ENCODE measurements at places on chromosomes 16 and 17.

- no peak for DNase-seq
Measured at GRCh38 chr16:80875616-80876015, 71.2 kb upstream of the CDYL2 start.

GRCh38 chr16:74874912-74875546, 100.4 kb upstream of the FA2H start:
- DNase-seq: no peak

GRCh38 chr16:17031484-17032268, 439.1 kb downstream of the XYLT1 start:
- DNase-seq: no peak

- no peak for DNase-seq
Measured at GRCh38 chr16:4419402-4419959, 3.1 kb upstream of the CORO7 start.

GRCh38 chr17:18981642-18982424, 22.7 kb downstream of the FAM83G start:
- DNase-seq: no peak

DNA sequence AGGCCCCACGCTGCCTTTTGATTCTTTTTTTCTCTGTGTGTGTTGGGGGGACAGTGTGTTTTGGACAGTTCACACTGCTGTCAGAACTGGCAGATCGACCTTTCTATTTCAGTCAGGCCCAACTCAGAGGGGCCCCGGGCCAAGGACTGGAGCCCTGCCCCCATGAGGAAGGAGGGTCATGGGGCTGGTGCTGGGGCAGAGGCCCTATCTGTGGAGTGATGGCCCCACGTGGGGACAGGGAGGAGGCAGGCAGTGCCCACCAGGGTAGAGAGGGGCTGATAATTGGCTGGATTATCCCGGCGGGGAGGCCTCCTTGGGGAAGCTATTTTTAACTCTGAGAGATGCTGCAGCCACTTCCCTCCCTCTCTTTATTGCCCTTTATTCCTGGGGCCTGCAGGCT, 5.7 kb upstream of the KCNJ12 start:
- DNase-seq: no peak

DNA sequence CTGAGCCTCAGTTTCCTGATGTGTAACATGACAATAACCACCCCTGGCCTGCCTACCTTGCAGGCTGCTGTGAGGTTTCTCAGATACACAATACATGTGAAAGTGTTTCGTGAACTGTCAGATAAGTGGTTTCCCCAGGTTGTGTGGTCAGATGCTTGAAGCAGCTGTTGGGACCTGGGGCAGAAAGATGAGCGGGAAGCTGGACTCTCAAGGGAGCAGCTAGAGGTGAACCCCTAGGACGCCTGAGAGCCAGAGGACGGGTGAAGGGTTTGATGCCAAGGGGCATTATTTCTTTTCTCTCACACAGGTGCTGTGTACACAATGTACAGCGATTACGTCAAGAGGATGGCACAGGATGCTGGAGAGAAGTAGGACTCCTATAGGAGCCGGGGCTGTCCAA, 2.3 kb downstream of the HIGD1B start:
- no peak for DNase-seq

GRCh38 chr17:30924341-30924740, 2.6 kb downstream of the ADAP2 start:
- no peak for DNase-seq

DNA sequence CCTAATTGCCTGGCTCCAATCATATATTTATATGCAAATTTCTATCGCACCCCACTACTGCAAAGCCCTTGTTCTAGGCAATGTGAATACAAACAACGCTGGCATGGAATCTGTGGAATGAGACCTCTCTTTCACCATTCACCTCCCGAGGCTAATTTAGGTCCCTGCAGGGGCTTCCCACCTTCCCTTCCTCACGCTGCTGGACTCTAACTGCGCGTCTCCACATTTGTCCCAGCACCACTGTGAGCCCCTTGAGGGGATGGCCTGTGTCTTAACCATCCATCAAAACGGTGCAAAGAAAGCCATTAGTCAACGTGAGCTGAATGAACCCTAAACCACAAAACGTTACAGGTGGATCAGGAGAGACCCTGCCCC, 1.6 kb downstream of the TMEM114 start:
- no peak for DNase-seq

DNA sequence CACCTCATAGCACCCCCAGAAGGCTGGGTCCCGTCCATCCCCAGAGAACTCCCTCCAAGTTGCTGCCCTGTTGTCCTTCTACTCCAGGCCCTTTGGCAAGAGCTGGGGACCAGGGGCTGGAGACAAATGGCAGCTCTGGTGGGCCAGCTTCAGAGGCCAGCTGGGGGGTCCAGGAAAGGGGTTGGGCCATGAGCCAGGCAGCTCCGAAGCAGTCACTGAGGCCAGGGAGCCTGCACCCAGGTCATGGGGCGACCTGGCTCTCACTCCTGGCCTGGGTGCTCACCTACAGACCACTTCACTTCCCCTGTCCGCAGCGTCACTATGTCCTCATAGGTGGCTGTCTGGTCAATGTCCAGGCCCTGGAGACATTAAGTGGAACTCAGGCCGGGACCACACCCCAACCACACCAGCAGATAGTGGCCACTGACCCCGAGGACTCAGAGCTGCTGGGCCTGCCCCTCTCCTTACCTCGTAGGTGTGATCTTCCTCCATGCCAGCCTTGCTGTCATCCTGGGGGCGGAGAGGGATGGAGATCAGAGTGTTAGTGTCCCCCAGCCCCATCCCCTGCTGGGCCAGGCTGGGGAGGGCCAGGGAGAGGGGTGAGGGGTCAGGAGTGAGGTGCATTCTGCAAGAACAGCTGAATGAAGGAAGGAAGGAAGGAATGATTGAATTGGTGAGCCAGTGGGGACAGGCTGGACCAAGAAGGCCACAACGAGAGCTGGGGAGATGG, 3.0 kb downstream of the CD79B start:
- DNase-seq: no peak

DNA sequence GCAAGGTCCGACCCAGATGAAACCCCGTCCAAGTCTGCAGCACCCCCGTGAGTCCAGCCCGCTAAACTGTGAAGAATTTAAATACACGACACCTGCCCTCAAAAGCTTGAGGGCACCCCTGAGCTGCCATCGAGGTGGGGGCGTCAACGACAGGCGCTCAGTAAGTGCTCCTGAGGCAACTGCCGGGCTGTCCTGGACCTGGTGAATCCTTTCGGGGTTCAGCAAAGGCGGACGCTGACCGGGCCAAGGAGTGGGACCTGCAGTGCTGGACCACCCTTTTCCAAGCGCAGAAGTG, 512 bp upstream of the ENDOV start:
- no peak for DNase-seq

DNA sequence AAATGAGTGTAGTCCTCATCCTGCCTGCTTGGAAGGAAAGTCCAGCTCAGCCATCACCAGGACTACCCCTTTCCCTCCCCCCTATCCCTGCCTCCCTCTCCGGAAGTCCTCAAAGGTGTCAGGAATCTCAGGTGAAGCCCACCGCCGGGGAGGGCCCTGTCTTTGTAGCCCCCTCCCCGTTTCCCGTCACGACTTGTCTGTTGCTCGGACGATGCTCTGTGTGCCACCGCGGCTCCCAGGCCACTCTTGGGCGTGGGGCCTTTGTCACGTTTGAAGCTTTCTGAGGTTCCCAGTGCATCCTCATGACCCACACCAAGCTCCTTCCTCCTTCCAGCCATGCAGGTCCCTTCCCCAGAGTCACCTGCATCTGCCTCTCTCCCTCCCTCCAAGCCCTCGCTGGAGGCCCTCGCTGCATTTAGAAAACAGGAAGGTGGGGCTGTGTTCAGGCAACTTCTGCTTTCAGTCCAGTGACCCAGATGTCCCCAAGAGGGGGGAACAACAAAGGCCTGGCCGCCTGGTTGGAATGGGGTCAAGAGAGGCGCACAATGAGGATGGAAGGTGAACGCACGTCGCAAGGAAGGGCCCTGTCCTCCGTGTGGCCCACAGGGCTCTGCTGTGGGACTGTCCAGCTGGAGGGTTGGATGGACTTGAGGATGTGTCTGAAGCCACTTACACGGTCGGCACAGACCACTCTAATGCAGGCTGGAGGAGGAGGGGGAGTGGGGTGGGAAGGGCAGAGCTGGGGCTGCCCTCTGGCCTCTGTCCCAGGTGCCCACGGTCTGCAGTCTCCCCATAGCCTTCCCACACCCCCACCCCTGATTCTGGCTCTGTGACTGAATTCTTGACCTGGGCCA, 59.9 kb downstream of the OR1D5 start:
- DNase-seq: no peak

DNA sequence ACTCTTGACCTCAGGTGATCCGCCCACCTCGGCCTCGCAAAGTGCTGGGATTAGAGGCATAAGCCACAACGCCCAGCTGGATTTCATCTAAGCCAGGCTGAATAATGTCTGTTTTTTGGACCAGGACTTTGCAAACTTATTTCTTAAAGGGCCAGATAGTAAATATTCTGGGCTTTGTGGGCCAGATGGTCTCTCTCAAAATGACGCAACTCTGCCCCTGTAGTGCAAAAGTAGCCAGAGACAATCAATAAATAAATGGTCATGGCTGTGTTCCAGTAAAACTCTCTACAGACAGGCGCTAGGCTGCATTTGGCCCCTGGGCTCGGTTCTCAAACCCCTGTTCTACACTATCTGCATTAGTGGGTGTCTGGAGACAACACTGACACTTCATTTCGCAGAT, 121.9 kb upstream of the CDH13 start:
- DNase-seq: no peak
